ENCODE measurements at places on chromosomes 2 and 18.

DNA sequence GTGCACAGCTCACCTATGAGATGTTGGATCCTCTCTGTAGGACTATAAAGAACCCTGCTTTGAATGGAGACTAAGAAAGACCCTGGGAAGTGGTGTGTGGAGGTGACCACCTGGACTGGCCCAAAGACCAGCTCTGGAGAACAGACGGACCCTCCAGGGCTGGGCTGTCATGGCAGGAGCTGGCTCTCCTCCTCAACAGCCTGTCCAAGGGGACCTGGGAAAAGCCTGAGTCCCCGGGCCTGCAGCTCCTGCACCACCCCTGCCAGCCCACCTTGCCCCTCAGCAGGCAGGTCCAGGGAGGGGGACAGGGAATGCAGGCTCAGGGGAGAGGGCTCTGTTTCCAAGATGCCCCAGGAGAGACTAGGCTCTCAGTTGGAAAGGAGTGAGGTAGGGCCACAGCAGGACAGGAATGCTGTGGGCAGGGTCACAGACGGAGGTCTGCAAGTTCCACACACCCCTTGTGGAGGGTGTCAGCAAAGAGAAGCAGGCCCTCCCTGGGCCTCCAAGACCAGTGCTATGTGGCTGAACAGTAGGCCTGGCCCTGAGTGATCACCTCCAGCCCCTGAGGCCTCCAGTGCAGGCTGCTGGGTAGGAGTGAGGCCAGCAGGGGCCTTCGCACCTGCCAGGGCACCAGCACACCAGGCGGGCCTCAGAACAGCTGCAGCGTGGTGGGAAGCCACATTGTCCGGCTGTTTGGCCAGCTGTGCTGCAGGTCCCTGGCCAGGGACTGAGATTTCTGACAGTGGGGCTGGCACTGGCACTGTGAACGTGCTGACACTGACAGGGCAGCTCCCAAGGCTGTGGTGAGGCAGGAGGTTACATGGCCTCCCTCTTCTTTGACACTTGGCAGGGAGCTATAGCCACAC, 86.4 kb upstream of the OTOS start:
- H3K27me3 ChIP-seq, result peaks cover 25% of the 10 kb centered on the region
- H3K4me1 ChIP-seq, result peaks cover 4% of the 10 kb centered on the region

DNA sequence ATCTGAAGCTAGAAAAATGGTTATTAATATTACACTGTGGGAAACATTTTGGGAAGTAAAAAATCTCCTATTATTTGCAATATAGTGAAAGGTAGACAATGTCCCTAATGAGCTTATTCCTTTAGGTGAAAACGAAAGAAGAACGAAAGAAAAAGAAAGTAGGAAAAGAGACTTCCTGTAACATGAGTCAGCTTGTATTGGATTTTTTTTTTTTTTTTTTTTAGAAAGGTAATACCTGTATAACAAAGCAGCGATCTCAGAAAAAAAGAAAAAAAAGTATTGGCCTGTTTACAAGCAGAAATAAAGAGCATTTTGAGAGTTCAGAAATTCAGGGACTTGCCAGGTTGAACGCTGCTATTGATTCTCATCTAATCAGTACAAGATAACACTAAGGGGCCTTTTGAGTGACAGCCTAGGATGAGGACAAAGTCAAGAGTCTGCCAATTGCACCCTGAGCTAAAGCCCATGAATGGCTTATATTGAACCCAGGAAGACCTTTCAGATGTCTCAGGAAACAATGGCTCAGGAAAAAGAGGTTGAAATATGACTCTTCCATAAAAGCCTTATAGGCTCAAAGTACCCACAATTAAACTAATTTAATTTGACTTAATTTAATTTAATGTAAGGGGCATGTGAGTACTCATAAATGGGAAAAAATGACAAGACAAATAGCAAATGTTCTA, 615.6 kb upstream of the CDH2 start:
- DNase-seq, result no peak
- no peaks in the 10 kb centered on the region for H3K36me3 ChIP-seq
- no peak overlapping the region for H3K27ac ChIP-seq
- no peaks in the 10 kb centered on the region for H3K4me1 ChIP-seq

- H3K27me3 ChIP-seq, result no peaks in the 10 kb centered on the region
- H3K4me3 ChIP-seq, result no peak overlapping the region
- DNase-seq, result no peak
- H3K27ac ChIP-seq, result no peak overlapping the region
- H3K36me3 ChIP-seq, result peaks cover 26% of the 10 kb centered on the region
These were observed 6.6 kb downstream of the BCL2L11 start for GRCh38 chr2:111127351-111127750.

DNA sequence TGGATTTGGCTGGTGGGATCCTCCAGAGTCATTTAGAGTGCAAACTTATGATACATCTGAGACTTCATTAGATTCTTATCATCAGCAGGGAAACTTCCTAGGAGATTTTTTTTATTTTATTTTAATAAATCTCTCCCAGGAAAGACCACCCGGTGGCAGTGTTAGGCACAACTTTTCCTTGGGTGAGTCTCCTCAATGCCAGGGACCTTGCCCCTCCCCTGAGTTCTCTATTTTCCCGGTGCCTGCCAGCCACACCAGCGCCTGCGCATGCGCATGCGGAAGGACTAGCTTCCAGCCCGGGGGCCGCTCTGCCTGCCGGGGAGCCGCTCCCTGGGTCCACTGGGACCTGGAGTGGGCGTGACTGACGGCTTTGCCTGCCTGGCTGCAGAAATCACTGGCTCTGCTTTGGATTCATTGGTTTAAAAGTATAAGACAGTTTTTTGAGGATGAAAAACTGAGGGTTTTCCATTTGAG, 86.6 kb downstream of the TMEM182 start:
- H3K4me1 ChIP-seq, result no peaks in the 10 kb centered on the region
- H3K27ac ChIP-seq, result no peak overlapping the region
- no peak overlapping the region for H3K4me3 ChIP-seq
- DNase-seq, result no peak

DNA sequence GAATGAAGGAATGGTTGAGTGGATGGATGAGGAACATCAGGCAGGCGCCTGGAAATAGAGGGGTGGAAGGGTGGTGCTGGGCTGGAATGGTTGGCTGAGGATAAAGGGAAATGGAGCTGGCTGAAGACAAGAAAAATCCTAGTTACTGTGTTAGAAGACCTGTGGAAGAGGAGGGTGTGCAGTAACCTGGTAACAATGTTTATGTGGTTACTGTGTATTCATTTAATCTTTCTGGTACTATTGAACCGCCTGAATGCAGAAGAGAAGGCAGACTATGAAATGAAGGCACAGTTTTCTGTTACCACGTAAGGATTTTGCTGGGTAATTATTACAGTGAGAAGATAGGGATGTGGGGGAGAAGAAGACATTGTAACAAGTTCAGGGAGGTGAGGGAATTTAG, 110.3 kb upstream of the MGAT5 start:
- peaks cover 65% of the 10 kb centered on the region for H3K4me1 ChIP-seq
- no peak overlapping the region for H3K4me3 ChIP-seq
- DNase-seq, result no peak
- H3K27me3 ChIP-seq, result no peaks in the 10 kb centered on the region

- H3K27ac ChIP-seq, result no peak overlapping the region
- H3K4me3 ChIP-seq, result no peak overlapping the region
- peaks cover 11% of the 10 kb centered on the region for H3K27me3 ChIP-seq
- peaks cover 6% of the 10 kb centered on the region for H3K4me1 ChIP-seq
- DNase-seq, result no peak
These were observed 5.7 kb upstream of the NMUR1 start for GRCh38 chr2:231535961-231536360.

All from memory B cell (primary cell).